ENCODE measurements at places on chromosomes 5 and 9.

- no peak for DNase-seq
Measured at GRCh38 chr9:68808338-68808890, 103.4 kb downstream of the PIP5K1B start.

GRCh38 chr5:76926329-76927105 is 26.3 kb upstream of the CRHBP start:
- no peak for DNase-seq

GRCh38 chr9:104319198-104319597 is 184.9 kb upstream of the OR13F1 start:
- no peak for DNase-seq

GRCh38 chr5:179331591-179332375 is 13.5 kb downstream of the ADAMTS2 start:
- no peak for DNase-seq

DNA sequence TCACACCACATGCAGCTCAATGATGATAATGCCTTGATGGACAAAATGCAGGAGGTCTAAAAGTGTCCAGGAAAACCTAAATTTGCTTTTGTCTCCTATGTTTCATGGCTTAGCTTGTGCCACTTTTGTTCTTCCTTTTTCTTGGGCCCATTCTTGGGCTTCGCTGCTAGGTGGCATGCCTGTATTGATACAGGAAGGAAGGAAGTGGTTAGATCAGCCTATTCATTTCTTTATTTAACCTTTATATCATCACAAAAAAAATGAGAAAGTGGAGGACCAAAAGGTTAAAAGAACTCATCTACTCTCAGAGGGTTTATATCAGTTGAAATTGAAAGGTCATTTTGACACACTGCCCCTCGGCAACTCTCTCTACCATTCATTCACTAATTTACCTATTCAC is 260.2 kb downstream of the ARHGAP26 start:
- no peak for DNase-seq

DNA sequence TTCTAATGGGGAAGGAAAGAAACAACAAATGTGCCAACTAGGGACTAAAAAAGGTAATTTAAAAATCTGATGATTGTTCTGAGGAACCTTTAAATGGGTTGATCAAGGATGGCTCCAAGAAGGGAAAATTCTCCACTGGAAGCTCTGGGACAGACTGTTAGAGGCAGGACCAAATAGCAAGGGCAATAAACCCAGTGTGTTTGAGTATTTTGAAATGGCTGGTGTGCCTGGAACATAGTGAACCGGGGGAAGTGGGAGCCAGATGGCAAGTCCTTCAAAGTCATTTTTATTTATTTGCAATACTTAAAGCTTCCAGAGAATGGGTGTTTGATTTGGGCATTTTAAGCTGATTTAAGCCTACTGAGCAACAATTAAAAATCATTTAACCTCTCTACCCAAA is 587.7 kb upstream of the MEF2C start:
- no peak for DNase-seq

- no peak for DNase-seq
Measured at GRCh38 chr9:135340726-135341475, 138.7 kb upstream of the PPP1R26 start.

- DNase-seq: no peak
Measured at GRCh38 chr9:75539523-75539922, 350.9 kb upstream of the PCSK5 start.

- no peak for DNase-seq
Measured at GRCh38 chr9:114185570-114186490, 30.5 kb downstream of the COL27A1 start.

DNA sequence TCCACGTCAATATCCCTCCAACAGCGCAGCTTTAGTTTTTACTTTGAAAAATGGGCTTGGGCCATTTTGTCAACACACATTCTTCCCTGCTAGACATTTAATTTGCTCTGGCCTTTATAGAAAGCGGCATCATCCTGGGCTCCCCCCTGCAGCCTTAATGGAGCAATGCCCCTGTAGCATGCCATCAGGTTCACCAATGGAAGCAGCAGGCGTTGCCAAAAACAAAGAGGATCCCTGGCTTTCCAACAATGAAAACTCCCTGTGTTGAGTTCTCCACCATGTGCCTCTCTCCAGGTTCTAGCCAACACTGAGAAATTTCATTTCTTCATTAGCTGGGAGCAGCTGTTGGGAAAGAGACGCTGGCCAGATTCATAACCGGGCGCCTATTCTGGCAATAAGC is 139.5 kb downstream of the ZNF622 start:
- no peak for DNase-seq

DNA sequence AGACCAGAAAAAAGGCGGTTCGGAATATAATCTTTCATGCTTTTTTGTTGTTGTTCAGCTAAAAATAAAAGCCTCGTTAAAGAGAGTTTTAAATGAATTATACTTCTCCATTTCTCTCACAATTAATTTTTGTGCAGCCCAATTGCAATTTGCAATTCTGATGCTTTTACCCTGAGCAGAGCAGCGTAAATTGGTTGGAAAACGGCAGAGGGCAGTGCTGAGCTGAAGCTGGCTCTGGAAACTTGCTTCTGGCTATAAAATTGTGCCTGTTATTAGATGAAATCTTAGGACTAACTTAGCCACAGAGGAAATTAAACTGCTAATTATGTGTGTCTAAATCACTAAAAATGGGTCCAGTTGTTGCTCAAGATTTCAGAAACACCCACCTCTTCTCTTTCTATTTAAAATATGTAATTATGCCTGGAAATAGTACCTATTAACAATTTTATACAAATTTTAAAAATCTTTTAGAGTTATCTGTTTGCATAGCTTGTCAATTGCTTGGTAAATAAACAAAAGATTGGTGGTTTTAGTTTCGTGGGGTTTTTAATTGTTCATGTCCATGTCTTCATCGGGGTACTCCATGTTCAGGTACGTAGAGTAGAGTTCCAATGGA is 441.8 kb upstream of the TLE4 start:
- DNase-seq: no peak

DNA sequence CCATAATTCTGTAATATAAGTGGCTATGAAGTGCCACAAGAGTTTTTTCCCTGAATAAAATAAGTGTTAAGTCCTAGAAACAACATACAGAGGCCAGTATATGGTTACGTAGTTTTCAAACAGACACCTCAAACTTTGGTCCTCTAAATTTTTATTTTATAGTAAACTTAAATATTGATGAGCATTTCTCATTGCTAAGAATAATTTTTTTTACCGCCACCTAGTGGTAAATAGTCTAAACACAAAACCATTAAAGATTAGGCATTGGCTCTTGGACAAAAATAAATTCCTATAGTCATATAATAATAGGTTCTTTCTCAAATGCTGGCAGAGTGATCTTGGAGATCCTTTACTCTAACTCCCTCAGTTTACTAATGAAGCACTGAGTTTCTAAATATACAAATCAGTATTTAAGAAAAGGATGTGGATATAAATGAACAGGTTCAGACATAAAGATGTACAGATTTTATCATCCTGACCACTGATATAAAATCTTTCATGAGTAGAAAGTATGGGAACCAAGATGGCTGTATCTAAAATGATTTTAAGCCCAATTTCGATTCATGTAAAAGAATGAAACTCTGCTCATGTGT is 136.2 kb downstream of the FANCC start:
- no peak for DNase-seq

DNA sequence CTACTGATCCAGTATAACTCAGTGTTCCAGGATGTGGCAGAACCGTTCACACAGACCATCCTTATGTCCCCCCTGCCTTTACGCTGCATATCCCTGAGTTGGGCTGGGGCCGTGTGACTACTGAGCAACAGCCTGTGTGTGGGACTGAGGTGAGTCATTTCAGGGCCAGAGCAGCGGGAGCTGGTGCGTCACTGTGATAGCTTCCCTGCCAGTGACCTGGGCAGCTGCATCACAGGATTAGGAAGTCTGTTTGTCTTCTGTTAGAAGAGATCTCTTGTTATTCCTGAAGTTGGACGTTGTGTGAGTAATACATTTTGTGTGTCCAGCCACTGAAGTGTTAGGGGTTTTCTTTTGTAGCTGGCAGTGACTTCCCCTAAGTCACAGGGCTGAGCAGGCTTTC is 35.6 kb downstream of the TPPP start:
- DNase-seq: no peak

All from CMK (cell line).